Renal cortical epithelial cell (primary cell): ENCODE measurements at places on chromosomes 13 and 19. TPM values are rescaled to one million over a fixed set of nuclear protein-coding genes. Genes with fewer than 3 reads are reported as not detected.
A peak's percentile ranks its signal among the peaks of the same experiment; 100 is the strongest.

DNA sequence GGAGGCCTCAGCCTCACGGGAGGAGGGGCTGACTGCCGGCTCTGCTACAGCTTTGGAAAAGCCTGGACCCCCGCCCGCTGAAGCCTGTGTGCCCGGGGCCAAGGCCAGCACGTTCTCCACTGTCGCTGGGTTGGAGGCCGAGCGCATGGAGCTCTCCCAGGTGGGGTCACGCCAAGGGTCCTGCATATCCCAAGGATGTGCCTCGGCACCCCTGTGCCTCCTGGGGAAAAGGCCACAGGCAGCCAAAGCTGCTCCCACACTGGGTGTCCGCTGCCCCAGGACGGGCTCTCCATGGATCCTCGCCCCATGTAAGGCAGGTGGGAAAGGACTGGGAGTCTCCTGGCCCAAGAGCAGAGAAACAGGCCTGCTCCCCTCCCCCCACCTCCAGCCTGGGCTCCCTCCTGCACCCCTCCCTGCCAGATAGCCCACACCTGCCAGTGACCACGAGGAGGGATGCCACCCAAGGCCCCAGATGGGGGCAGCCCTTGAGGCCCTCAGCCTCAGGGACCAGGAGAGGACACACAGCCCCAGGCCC lies 64.0 kb downstream of the MLLT1 start:
- no peak for DNase-seq

DNA sequence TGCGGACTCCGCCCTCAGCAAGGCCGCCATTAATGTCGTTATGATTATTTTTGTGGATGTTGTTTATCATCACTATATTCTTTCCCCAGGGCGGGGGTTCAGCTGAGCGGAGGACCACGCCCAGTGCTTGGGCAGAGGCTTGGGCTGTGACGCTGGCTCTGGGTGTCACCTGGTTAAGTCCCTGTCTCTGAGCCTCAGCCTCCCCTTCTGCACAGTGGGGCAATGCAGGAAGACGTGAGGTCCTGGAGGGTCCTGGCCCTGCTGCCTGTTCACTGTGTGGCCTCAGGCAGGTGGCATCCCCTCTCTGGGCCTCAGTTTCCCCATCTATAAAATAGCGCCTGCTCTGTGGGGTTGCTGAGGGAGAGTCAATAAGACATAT lies 32.5 kb downstream of the NFIC start:
- DNase-seq = no peak

- peak; percentile 25 for DNase-seq
These were observed 294.8 kb downstream of the TSHZ3 start for GRCh38 chr19:31054430-31054829.

- no peak for DNase-seq
These were observed 354.9 kb upstream of the SLITRK1 start for GRCh38 chr13:84237143-84237542.

GRCh38 chr19:3274942-3275582 lies 50.6 kb downstream of the CELF5 start:
- peak; percentile 5 for DNase-seq

DNA sequence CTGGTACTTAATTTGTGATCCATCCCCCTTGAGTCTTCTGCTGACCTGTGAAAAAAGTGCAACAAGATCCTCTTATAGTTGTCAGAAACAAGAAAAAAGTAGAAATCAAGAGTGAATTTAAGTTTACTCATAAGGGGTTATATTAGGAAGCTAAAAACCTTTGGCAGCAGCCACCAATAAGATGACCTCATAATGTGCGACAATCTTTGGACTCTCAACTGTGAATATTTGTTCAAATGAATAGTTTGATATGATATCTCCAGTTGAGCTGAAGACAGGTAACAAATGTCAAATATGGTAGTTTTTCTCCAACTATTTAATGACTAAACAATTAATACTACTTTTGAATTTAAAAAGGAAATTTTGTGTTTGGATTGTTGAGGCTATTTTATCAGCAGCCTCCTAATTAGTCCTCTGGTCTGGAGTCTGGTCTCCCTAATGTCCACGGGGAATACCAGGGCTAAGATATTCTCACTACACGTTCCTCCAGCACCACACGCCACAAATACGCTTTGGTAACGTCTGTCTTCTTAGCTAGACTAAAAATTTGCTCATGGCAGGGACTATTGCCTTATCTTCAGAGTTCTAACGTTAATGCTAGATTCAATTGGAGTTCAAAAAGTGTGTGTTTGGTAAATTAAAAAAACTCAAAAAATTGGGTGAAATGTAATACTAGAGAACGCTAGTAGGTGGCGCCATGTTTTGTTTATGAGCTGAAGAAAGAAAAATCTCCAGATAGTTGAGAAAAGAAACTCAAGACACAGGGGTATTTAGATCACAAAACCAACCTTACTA lies 51.0 kb upstream of the PDX1 start:
- DNase-seq = peak; percentile 7

- DNase-seq = no peak
These were observed 272.6 kb downstream of the DNAJC15 start for GRCh38 chr13:43295825-43296564.

- DNase-seq = no peak
These were observed 723.2 kb downstream of the PCDH9 start for GRCh38 chr13:66506979-66507378.

DNA sequence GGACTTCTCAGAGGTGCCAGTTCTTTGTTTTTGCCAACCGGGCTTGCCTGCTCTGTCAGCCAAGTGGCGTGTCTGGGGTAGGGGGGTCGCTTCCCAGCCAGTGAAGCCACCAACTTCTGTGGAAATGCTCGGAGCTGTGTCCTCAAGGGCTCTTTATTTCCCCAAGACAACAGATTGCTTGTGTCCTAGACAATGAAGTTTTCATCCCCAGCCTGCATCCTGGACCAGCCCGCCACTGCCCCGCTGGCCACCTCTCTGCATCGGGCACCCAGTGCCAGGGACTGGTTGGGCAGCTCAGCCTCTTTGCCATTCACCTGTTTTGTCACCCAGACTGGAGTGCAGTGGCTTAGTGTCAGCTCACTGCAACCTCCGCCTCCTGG lies 3.7 kb downstream of the RAB11B start:
- no peak for DNase-seq

DNA sequence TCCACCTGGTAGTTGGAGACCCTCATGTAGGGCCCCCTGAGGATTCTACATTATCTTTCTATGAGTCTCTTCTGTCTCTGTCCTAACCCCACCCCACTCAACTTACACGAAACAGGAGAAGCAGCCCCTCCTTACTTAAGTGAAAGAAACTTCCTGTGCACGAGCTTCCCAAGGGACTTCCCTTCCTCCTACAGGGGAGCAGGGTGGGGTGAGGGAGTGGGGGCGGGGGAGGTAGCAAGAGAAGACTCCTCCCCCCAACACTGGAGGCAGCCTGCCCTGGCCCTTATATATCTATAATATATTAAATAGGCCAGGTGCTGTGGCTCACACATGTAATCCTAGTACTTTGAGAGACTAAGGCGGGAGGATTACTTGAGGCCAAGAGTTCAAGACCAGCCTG lies 5.5 kb upstream of the PDE4C start:
- DNase-seq = no peak

DNA sequence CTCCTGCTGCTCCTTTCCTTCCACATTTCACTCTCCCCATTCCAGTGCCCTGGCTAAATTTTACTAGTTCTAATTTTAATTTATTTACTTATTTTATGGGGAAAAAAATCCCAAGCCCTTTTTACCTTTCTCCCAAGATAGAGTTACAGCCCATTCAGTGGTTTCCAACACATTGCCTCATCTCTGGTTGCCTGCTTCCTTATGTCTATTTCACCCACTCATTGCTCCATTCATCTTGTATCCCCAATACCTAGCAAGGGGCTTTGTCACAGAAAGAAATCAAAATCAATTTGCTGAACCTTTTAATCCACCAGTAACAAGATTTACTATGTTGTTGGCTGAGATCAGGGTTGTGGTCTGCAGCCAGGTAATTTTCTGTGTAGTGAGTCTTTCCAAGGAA lies 55.9 kb downstream of the LHFPL6 start:
- DNase-seq = no peak

GRCh38 chr19:58578012-58578925 lies 5.1 kb upstream of the MZF1 start:
- no peak for DNase-seq

GRCh38 chr13:21032656-21033055 lies 28.7 kb downstream of the LATS2 start:
- no peak for DNase-seq

- no peak for DNase-seq
These were observed 6.8 kb downstream of the GPC5 start for GRCh38 chr13:91405240-91405639.

DNA sequence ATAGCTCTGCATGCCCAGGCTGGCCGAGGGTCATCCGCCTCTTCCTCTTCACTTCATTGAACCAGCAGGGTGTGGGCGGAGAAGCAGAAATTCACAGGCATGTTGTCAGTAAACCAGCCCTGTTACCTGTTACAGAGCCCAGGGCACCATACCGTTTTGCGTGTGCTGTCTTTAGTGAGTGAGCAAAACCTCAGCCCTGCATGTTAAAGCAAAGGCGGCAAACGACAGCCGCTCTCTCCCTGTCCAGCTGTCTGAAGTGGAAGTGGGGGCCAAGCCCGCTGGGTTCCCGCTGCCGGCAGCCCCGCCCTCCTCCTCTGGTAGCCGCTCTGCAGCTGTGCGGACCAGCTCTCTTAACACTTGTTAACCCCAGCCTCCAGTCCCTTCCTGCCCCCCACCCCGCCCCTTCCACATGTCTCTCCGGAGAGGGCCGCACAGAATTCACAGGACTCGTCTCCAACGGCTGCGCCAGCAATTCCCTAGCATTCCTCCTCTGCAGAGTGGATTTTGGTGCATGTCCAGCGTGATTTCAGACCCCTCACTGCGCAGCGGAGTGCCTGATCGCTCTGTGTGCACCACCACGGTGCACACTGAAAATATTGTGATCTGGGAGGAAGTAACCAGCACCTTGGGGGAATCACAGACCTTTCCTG lies 12.7 kb downstream of the KLHL26 start:
- no peak for DNase-seq

GRCh38 chr19:8371011-8371804 lies 7.3 kb downstream of the ANGPTL4 start:
- DNase-seq = no peak

GRCh38 chr13:39688278-39688677 lies 32.8 kb downstream of the COG6 start:
- no peak for DNase-seq

DNA sequence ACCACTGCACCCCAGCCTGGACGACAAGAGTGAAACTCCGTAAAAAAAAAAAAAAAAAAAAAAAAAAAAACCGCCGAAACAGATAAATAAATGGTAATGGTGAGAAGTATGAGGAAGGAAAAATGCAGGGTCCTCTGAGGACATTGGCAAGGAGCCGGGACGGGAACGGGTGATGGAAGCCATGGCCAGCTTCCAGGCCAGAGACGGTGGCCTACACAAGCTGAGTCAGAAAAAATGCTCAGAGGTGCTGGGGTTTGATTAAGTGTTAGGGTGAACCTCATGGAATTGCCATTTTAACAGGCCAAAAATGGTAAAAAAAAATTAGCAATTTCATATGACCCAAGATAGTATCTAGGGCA lies 866 bp upstream of the ZSWIM4 start:
- DNase-seq = peak; percentile 88

Gene SHD
- total RNA-seq = not detected in 2 replicates

Gene SHISA7
- total RNA-seq = not detected in 2 replicates

Gene PEX11G
- total RNA-seq = 5.2 and 6.9 TPM in 2 replicates

Gene SERP2
- 8.0 and 8.1 TPM in 2 replicates for total RNA-seq

Gene CERS1
- total RNA-seq = 0.40 and 1.0 TPM in 2 replicates

Gene TSPAN16
- not detected in 2 replicates for total RNA-seq

Gene IGLON5
- total RNA-seq = 0.05 TPM in 1 of 2 replicates, not detected in the other

Gene C13orf42
- total RNA-seq = not detected in 2 replicates

Gene KLK7
- 0.30 and 10.8 TPM in 2 replicates for total RNA-seq
